Ascending aorta (tissue), 2 donors: ENCODE measurements at places on chromosomes 6 and 20. TPM values are rescaled to one million over a fixed set of nuclear protein-coding genes. Genes with fewer than 3 reads are reported as not detected.

PAX1 gene
- not detected for total RNA-seq

- no peaks in the 10 kb centered on the region for H3K4me1 ChIP-seq
- no peak overlapping the region for H3K27ac ChIP-seq
- H3K4me3 ChIP-seq = no peak overlapping the region
- no peak for DNase-seq
Observed at GRCh38 chr20:39619271-39619785, 657.2 kb downstream of the DHX35 start.

TFAP2C gene
- 4.9 TPM for total RNA-seq

DEFB115 gene
- total RNA-seq = not detected

- H3K36me3 ChIP-seq = no peaks in the 10 kb centered on the region
- no peaks in the 10 kb centered on the region for H3K27me3 ChIP-seq
- no peaks in the 10 kb centered on the region for H3K4me1 ChIP-seq
- no peak overlapping the region for H3K27ac ChIP-seq
- no peak for DNase-seq
Observed at GRCh38 chr20:48275286-48276020, 490.2 kb upstream of the SULF2 start.
